ENCODE measurements at places on chromosomes 7 and 10.

DNA sequence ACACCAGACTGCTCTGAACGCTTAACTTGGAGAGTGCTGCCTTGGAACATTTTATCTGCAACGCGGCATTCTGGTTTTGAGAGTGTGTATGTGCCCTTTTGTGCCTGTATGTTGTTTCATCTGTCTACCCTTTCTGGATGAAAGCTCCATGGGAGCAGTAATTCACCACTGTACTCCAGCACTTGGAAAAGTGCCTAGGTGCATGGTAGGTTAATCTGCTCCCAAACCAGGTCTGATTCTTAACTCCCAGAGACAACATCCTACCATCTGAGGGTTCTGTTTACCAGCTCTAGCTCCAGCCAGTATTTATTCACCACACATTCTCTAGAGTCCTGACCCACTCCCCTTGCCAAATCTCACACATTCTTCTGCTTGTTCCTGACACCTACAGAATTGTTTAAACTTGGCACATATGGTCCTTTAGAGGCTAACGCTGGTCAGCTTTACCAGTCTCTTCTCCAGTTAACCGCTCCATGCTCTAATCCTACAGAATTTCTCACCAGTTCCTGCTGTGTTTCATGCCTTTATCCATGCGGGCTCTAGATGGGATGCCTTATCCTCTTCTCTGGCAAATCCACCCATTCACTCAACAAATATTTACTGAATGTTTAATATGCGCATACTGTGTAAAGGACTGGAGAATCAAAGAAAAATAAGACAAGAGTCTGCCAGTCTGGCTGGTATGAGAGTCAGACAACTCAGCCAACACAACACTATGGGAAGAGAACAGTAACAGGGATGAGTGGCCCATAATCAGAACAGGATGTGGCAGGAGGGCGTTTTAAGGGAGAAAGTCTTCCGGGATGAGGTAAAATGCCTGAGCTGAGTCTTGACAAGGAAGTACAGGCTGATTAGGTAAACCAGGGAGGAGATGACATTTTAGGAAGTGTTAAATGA, 46.3 kb downstream of the MTPN start:
- peak; percentile 6 for DNase-seq

- peak; percentile 97 for DNase-seq
Observed at GRCh38 chr7:32942415-32943251, 14.6 kb upstream of the FKBP9 start.

DNA sequence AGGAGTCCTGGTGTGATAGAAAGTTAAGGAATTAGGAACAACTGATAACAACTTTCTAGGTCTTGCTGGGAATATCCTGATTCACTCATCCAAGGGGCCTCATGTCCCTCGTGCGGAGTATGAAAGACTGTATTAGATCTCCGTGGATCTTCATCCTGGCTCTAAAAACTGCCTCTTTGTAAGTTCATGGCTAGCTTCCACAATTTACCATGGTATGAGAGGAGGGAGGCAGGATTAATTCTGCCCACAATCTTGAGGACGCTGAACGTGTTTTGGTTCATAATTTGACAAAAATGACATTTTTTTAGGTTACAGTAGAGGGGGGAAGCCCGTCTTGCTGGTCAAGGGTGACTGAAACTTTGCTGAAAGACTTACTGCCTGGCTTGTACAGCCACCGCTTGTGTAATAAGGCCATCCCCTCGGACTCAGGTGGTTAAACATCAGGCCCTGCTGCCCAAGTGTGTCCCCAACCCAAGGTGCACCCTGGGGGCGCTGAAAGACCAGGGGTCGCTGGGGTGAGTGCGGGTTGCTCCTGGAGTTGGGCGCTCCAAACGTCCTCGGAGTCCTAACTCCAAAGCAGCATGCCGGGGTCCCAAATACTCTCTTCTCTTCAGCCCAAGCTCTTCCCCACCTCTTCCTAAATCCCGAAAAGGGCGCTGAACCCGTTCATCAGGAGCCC, 733 bp downstream of the HIBADH start:
- no peak for DNase-seq

DNA sequence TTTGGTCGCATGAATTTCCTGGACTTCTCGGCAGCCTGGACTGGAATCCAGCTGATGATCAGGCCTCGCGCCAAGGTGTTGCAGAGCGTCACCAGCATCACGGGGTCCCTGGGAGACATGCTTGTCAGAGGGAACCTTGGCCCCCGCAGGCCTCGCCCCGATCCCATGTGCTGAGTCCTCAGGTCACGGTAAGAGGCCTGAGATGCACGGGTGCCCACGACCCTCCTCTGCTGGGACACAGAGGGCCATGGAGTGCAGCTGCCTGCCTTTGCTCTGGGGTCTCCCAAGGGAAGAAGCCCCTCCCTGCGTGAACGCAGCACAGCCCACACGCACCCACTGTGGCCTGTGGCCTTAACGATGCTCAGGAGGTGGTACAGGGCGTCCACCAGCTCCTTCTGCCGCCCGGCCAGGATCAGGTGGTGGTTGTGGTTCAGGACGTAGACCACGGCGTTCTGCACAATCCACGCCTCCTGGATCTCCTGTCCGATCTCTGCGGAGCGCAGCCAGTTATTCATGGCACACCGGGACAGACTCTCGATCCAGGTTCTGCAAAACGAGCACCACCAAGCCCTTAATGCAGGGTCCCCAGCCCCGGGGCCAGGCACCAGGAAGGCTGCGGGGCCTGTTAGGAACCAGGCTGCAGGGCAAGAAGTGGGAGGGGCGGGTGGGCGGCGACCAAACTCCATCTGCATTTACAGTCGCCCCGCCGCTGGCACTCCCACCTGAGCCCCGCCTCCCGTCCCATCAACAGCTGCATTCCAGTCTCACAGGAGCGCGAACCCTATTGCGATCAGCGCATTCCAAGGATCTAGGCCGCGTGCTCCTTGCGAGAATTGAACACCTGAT, 29.4 kb downstream of the CFAP46 start:
- peak; percentile 54 for DNase-seq

- DNase-seq: no peak
Observed at GRCh38 chr10:94093286-94093905, 99.7 kb downstream of the PLCE1 start.

DNA sequence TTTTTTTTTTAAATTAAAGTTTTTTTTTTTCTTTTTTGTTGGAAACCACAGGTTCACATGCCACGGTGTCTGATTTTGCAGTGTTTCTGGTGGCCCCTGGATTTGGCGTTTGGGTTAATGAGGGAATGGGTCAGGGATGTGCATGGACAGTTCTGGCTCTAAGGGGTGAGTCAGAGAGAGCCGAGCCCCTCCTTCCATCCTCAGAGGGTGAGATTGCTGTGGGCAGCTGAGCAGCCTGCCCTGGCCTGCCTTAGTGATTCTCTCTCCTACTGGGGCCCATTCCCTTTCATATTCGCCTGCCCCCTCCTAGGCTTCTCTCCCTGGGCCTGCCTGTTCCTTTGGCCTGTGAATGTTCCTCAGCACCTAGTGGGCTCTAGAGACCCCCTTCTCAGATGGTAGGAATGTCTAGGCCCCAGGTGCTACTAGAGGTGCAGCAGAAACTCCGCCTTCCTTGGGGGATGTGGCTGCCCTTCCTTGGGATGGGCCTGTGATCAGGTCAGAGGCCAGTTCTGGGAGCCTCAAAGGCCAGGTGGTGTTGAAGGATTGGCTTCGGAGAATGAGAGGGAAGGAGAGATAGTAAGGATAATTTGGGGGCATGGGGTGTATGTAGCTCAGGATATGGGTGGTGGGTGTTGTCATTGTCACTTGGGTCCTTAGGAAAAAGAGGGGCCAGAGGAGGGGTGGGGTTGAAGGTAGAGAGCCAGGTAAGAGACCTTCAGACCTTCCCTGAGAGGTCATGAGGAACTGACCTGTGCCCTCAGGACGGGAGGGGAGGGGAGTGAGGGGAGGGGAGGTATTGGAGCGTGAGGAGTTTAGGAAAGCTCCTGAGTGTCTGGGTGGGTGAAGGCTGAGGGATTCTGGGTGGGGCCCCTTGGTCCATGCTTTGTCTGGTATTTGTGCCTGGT, 19.8 kb downstream of the TSPAN14 start:
- DNase-seq: no peak

DNA sequence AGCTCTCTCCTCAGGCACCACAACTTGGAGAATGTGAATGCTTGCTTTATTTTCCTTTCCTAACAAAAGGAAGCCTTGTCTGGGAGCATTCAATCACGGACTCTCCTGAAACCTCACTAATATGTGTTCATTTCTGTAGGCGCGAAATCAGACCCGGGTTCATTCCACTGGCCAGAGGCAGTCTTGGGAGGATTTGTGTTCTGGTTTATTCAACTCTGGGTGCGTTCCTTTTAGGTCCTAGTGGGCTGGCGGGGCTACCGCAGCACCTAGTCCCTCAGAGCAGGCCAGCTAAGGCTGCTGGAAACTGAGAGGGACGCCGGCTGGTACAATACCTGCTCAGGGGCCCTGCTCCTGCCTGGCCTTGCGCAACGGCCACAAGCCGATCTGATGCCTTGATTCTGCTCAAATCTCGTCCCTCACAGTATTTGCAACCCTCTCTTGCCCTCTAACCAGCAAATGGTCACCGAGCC, 7.5 kb downstream of the HOXA4 start:
- DNase-seq: no peak

DNA sequence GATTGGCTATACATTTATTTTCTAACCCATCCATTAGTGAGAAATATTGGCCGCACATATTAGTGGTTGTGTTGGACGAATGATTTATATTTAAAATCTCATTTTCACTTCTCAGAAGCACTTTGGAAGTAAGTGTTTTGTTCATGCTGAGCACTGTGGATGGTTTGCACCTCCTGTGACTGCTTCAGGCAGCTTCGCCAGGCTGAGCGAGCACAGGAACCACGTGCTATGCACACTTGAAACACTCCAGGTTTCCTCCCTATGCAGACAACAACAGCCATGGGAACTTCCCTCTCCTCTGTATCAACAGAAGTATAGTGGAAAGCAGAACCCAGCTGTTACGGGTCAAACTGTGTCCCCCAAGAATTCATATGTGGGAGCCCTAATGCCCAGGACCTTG, 67.3 kb upstream of the WDR11 start:
- DNase-seq: no peak

- no peak for DNase-seq
Observed at GRCh38 chr10:55019439-55019838, 218.4 kb upstream of the PCDH15 start.

- DNase-seq: no peak
Observed at GRCh38 chr10:58027426-58027825, 240.3 kb downstream of the IPMK start.

- no peak for DNase-seq
Observed at GRCh38 chr10:114879541-114880158, 58.1 kb downstream of the FHIP2A start.

- DNase-seq: no peak
Observed at GRCh38 chr7:127870231-127870907, 160.9 kb downstream of the LRRC4 start.

- DNase-seq: no peak
Observed at GRCh38 chr7:151301471-151302462, 39.8 kb upstream of the NUB1 start.

- DNase-seq: no peak
Observed at GRCh38 chr10:57952741-57953140, 315.0 kb downstream of the IPMK start.

DNA sequence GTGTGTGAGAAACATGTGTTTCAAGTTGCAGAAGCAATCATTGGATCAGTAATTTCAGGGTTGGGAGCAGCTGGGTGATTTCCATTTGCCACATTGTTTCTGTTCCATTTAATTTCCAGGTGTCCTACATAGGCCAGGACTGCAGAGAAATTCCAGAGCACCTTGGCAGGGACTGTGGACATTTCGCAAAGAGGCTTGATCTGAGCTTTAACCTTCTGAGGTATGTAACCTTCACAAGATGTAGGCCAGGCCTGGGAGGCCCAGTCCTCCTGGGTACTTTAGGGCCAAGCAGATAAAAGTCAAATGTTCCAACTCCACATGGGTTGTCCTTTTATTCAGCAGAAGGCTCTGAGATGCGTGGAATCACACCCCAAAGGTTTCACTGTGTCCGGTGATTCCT, 6.9 kb downstream of the LRMDA start:
- no peak for DNase-seq
